NCI-H510A treated with DMSO at 0.1 percent for 48 hours (cell line): ENCODE measurements at places on chromosomes 5 and 9.

DNA sequence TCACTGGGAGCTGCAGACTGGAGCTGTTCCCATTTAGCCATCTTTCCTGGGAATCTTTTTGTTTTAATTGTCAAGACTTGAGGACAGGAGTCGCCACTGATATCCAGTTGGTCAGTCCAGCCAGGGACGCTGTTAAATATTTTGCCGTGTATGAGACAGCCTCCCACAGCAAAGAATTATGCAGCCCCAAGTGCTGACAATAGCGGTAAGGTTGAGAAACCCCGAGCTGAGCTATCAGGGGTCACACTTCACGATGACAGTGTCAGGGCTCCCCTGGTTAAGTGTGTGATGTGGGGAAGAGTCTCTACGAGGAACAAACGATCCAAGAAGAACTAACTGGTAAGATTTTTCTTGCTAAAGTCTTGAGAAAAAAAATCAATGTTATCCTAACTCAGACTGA is 372.0 kb upstream of the MPDZ start:
- no peak for DNase-seq

- no peak for DNase-seq
These were observed 72.7 kb downstream of the KCNN2 start for GRCh38 chr5:114434396-114435219.

GRCh38 chr9:17863213-17863883 is 284.5 kb downstream of the SH3GL2 start:
- DNase-seq, result no peak

GRCh38 chr9:113011911-113012381 is at the start of gene ZNF883:
Gene ZNF883, minus strand, starts transcription at chr9:113012192.
- peak; percentile 75 for DNase-seq

DNA sequence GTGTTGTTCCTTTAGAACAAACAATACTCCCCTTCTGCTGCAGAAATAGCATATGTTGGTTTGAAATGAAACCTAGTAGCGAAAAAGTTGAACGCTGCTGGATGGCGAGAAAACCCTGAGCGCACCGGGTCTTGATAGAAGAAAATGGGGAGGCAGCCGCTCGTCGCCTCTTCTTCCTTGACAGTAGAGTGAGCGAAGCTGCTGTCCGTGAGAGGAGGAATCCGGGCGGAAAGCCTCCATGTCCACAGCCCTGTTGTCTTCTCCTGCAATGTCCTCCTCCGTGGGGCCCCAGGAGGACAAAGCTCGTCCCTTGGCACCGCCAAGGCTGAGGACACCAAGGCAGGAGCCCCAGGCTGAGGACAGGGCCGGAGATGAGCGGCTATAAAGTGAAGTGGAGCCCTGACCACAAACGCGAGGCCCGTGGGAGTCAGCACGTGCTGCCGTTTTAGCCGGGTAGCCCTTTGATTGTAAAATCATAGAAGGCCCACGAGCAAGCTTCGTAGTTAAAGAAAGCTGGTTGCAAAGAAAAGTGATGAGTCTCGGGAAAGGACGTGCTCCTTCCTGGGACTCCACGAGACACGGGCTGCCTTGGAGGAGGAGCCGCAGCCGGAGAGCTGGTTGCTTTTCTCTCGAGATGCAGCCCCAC is 35.6 kb downstream of the MRPL36 start:
- no peak for DNase-seq

DNA sequence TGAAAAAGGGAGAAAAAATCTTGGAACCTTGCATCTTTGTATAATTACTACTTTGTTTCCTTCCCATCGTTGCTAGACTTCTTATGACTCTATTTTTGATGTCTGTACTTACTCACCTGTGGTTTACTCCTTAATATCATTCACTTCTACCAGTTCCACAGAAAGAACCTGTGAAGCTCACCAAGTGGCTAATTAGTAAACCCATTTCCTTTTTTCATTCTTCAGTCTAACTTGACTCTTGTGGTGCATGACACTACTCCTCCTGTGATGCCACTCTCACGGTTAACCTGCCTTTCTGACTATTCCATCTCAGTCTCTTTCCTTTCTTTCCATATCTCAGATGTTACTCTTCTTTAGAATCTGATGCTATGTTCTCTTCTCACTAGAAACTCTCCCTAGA is 14.6 kb downstream of the RECK start:
- no peak for DNase-seq

DNA sequence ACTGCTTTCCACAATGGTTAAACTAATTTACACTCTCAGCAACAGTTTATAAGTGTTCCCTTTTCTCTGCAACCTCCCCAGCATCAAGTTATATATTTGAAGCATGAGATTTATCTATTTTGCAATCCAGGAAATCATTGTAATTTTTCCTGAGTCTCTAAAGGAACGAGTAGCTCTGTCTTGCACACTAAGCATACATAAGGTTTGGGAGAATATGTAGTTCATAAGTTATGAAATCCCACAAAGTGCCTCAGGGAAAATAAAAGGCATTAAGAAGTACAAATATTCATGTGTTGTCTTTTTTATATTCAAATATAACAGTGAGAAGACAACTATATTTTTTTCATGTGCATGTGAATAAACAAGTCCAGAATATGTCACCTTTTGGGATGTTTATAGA is 377.1 kb upstream of the RORB start:
- no peak for DNase-seq

DNA sequence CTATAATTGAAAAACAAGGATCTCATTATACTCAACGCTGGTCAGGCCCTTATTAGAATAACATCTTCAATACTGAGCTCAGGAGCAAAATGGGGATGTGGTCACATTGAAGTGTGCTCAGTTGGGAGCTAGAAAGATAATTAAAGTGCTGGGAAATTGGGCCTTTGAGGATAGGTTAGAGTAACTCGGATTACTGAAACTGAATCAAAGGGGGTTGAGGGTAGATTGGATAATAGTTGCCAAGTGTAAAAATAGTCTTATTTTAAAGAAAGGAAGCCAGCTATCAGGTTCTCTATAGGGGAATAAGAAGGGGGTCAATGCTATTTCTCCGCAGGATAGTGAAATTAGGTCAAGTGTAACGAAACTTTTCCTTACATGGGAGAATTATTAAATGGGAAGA is 391.0 kb upstream of the PTPRD start:
- no peak for DNase-seq

- peak; percentile 47 for DNase-seq
These were observed 8.4 kb upstream of the DMRT3 start for GRCh38 chr9:967903-968641.

GRCh38 chr5:37936091-37936490 is 96.2 kb upstream of the GDNF start:
- no peak for DNase-seq

DNA sequence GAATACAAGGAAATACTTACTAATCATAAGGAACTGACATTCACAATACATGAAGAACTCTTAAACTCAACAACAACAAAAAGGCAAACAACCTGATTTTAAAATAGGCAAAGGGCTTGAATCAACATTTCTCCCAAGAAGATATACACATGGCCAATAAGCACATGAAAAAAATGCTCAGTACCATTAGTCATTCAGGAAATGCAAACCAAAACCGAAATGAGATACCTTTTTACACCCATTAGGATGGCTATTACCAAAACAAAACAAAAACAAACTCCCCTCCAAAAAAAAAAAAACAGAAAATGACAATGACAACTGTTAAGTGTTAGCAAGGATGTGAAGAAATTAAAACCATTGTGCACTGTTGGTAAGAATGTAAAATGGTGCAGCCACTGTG is 104.1 kb upstream of the ZNF462 start:
- DNase-seq, result no peak

GRCh38 chr5:179061025-179061424 is 852 bp downstream of the ZNF354C start:
- DNase-seq, result no peak

DNA sequence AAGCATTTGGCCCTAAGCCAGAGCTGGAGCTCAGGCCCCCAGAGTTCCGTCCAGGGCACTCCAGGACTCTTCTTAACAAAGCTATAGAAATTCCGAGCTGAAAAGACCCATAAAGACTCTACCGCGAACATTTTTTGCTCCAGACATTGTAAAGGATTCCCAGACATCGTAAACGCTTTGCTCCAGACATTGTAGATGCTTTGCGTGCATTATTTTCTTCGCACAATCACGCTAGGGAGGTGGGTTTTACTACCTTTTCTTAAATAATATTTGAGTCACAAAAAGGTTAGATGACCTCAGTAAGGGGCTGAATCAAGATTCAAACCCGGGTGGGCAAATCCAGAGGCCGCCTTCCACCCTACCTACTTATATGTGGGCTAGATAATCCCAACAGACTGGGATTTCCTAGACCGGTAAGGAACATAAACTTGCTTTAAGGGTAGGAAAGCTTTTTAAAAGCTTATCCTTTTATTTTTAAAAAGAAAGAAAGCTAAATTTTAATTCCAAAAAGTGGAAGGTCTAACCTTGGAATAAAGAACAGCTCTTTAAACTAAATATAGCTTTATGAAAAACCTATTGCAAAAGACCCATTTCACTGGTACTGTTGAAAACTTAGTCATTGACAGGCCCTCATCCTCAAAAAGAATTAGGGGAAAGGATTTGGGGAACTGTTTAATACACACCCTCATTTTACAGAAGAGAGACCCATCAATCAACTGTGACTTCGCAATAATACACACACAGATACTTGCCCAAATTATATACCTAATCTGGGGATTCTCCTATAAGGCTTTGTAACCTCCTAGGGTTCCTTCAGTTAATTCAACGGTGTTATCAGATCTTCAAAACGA is 822 bp upstream of the TNIP1 start:
- DNase-seq, result peak; percentile 50

- no peak for DNase-seq
These were observed 12.3 kb downstream of the ACTBL2 start for GRCh38 chr5:57470339-57470738.
